HEK293T (cell line): ENCODE measurements at places on chromosomes 5 and 9.

- peak; percentile 68 for DNase-seq
These were observed 19.3 kb upstream of the SMIM32 start for GRCh38 chr5:136212252-136212721.

DNA sequence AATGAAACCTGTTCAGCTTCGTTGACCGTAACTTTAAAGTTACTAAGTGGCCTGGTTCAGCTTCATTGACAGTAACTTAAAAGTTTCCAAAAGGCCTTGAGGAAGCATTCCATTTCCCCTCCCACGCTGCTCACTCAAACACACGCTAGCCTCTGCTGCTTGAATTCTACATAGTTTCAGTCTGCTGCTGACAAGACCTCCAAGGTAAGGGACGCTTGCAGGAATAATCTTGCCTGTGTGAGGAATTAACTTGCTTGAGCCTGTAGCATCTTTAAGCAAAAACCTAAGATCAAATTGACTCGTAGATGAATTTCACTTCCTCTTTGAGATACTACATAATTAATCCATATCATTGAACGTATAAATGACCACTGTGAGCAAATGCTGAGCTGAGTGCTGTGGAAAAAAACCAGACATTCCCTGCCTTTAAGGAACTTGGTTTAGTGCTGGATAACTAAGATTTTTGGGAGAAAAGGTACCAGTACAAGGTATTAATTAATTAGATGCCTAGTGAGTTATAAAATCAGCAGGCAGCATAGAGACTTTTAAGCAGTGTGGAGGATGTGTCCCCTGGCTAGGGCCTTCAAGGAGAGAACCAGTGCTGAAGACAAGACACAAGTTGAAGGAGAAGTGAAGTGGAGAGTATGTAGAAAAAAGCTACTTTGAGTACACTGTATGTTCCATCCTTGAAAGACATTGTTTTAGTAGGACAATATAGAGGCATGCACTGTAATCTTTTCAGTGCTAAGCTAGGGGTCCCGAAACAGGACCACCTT lies 39.2 kb downstream of the GRAMD2B start:
- no peak for DNase-seq

GRCh38 chr5:75457691-75458090 lies 53.7 kb downstream of the CERT1 start:
- no peak for DNase-seq

DNA sequence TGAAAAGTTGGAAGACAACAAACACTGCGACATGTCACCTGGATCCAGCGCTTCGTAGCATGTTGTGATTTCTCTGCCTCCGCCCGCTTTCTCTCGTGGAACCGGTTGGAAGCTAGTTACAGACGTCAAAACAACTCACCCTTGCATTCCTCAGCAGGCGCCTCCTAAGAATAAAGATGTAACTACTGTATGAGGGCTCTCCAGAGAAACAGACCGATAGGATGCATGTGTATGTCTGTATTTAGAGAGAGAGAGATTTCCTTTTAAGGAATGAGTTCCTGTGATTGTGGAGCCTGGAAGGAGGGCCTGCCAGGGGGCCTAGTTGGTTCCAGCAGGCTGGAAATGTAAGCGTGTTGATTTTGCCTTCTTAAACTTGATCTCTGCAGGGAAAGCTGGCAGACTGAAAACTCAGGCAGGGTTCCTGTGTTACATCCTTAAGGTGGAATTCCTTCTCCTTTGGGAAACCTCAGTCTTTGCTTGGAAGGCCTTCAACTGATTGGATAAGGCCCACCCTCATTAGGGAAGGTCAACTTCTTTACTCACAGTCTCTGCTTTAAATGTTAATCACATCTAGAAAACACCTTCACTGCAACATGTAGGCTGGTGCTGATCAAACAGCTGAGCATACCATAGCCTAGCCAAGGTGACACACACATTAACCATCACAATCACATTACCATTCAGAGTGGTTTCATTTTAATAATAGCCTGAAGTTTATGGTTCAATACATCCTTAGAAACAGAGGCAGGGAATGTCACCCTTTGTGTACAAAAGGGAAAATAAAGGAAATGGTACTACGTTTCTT lies 163.8 kb downstream of the SYK start:
- no peak for DNase-seq

DNA sequence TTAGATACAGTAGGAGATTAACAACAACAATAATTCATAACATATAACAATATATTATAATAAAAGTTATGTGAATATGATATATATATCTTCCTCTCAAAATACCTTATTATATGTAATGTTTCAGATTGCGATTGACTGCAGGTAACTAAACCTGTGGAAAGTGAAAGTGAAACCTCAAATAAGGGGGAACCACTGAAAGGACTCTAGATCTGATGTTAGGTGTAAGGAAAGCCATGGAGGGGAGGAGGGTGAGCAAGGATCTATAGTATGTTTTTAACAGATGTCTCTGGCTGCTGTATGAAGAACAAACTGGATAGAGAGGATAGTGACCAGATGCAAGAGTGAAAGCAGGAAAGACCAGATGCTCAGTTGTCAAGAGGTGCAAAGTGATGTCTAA lies 5.8 kb upstream of the FSTL4 start:
- no peak for DNase-seq

- no peak for DNase-seq
These were observed 40.2 kb downstream of the RASA1 start for GRCh38 chr5:87307796-87308423.

DNA sequence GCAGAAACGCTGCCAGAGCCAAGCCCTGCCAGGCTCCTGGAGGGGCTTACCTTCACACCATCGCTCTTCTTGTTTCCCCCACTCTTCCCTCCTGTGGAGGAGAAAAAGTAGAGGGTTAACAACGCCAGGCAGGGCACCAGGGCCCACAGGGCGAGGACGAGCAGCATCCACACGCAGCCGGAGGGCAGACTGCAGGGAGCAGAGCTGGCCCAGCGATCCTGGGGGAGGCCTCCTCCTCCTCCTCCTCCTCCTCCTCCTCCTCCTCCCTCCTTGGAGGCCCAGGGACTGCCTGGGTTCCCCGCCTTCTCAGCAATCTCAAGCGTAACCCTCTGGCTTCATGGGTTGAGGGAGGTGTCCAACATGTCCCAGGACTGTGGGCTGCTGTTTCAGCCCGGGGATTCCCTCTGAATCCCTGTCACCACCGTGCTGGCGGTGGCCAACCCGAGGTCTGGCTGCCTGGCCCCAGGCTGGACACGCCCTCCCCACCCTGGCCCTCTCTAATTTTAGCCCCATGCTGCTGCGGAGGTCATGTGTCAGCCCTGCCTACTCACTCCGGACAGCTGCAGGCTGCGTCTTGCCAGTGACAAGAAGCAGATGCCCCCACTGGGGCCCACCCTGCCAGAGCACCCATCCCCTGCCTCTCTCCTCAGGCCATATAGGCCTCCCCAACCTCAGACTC lies 44.3 kb downstream of the CAMK2A start:
- DNase-seq: no peak

- DNase-seq: no peak
These were observed 48.8 kb upstream of the PLCXD3 start for GRCh38 chr5:41559184-41559583.

DNA sequence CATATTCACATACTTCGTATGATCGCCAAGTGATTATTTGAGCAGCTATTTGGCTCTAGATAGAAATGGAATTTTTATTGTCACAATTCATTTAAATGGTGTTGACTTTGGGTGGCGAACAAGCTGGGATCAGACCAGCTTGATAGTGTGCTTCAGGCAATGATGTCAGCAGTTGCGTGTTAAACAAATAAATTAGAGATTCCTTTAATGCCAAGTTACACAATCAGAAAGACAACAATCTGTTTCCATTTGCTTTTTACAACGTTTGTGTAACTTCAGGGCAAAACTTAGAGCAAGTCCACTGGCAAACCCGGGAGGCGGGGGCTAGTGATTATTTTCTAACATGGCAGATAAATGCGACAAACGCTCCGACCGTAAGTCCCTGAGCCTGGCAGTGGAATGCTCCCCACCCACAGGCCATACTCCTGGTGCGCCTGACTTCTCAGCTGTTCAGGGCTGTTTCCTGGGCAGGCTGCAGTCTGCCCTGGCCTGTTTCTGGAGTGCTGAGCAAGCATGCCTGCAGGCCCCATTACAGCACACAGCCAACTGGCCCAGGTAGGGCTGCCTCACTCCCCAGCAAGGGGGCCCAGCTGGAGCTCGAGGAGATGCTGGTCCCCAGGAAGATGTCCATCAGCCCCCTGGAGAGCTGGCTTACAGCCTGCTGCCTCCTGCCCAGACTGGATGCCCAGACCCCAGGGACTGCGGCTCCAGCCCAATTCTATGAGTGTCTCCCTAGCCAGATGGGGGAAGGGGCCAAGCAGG lies 88.7 kb downstream of the BASP1 start:
- peak; percentile 49 for DNase-seq

DNA sequence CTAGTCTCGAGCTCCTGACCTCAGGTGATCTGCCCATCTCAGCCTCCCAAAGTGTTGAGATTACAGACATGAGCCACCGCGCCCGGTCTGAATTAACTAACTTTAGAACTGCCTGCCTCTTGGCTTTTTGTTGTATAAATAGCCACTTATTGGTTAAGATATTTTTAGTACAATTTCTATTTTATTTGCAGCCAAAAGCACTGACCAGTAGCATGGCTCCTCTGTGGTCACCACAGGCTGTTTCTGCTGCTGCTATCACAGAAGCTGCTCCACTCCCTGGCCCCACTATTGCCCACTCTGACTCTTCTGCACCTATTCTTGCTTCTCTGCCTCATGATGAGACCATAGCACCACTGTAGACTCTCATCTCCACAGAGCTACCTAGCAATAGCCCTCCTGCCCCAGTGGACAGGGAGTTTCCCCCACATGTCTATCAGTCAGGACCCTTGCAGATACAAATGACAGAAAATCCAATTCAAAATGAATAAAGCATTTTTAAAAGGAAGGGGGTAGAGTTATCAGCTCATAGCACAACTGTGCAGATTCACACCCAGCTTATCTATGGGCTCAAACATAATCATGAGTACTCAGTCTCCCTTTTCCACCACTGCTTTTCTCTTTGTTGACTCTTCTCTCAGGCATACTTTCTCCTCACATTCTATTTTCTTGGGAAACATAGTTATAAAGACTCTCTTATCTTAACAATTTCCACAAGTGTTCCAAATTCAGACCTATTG lies 151.8 kb upstream of the EPB41L4A start:
- no peak for DNase-seq

DNA sequence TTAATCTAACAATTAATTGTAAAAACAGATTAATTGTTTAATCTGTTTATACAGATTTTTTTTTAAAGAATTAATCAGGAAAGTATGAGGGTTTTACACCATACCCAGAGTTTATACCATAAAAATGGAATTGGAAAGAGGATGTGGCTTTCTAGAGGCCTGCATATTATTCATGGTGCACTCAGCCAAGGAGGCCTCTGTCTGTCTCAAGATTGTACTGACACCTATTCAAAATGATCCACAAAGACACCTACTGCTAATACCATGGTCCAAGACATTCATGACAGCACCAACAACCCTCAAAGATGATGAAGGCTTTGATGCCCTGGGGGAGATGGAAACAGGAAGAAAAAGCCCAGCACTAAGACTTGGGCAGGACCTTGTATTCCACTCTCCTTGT lies 58.1 kb upstream of the MAST4 start:
- no peak for DNase-seq

GRCh38 chr9:123348317-123348992 lies 7.5 kb upstream of the CRB2 start:
- no peak for DNase-seq

DNA sequence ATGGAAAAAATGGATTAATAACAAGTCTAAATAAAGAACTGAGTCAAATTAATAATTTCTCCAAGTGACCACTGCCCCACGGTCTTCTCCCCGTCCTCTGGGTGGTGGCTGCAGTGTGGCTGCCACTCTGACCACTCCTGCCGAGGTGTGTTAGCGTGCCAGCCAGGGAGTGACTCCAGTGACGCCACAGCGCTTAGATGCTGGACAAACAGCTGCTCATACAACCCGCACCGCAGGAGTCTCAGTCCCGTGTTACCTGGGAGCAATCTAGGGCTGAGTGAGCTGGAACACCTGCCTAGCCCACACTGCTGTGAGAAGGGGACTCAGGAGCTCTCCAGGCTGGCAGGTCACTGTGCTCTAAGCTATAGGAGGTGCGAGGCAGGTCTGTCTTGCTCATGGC lies 10.2 kb downstream of the MAPK9 start:
- no peak for DNase-seq

DNA sequence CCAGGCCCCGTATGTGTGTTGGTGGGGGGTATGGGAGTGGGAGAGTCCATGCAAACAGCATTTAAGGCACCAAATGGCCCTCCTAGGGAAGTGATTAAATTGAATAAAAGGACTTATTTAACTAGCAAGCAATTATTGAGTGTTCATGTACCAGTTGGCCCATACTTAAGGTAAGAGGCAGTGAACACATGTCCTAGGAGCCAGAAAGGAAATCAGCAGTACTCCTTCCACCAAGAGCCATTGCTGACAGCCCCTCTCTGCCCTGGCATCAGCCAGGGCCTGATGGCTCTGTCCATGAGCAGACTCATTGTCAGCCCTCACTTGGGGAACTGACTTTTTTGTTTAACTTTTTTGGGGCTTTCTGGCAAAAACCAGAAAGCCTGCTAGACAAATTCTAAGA lies 10.4 kb upstream of the SHROOM1 start:
- DNase-seq: no peak

- no peak for DNase-seq
These were observed 72.8 kb upstream of the NXNL2 start for GRCh38 chr9:88462191-88462590.

DNA sequence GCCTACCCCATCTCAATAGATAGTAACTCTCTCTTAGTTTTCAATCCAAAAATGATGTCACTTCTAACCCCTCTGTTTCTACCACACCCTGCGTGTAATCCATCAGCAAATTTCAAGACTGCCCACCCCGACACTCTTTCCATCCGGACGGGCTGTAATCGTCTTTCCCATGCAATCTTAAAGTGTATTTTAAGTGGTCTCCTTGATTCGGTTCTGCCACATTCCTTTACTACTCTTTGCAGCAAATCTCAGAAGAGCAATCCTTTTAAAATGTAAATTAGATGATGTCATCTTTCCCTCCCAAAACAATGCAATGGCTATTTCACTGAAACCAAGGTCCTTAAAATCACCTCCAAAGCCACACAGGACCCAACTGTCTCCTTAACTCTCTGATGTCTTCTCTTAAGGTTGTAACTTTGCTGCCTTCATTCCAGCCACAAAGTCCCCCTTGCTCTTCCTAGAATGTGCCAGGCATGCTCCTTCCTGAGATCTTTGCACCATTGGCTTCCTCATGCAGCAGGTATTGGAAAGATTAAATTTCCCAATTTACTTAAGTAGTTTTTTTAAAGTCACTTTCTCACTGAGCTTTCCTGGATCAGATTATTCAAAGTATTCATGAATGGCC lies 932.5 kb upstream of the WWC1 start:
- no peak for DNase-seq

DNA sequence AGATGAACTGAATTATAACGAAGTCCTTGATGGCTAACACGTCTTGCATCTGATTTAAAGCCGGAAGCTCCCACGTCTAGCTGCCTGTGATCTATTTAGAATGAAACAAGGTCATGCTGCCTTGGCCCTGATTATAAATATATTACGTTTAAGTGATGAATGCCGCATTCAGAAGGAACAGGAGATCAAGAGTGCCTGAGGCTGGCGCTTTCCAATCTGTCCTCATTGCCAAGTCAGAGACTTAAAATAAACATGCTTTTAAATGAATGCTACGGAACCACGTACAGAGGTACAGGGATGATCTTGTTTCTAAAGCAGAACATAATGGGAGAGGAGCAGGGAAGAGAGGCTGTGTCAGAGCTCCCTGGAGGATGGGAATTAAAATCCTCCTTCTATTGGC lies 292.8 kb downstream of the TLE1 start:
- no peak for DNase-seq

GRCh38 chr5:33180900-33181299 lies 259.9 kb upstream of the TARS1 start:
- DNase-seq: no peak
